ENCODE measurements at places on chromosomes 12 and 14.

DNA sequence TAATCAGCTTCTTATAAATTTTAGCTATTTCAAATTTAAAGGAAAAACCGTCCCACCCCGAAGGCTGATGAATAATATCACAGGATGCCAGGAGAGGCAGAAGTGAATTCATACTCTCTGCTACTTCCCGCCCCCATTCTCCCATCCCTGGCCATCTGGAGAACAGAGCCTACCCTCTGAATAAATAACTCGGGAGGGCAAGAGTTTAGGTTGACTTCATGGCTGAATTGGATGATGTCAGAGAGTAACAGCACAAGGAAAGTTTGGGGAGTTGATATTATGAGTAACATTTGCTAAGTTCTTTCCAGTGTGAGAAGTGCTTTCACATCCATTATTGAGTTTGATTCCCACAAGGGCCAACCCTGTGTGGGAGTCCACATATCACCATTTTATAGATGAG, 241.6 kb downstream of the EGLN3 start:
- no peak for DNase-seq

DNA sequence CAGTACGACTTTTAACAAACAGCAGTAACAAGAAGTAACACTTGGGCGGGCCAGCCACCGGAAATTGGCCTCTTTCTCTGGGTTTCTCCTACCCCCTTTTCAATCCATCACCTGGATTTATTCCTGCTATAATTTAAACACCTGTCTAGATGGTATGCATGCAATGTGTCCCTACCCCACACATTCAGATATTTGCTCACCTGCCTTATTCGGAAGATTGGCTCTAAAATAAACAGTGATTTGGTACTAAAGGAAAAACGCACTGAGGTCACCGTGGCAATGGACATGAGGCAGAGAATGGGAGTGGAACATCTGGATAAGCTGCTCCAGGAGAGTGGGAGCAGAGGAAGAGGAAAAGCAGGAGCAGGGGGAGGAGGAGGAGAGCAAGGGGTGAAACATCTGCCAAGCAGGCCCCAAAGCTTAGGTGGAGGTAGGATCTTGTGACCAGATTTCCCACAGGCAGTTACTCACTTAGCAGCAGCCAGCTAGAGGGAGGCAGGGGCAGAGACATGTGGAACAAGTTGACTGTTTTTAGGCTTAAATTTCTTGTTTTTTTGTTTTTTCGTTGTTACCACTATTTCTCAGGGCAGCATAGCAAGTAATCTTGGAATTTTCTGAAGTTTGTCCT, 150.9 kb downstream of the TTLL5 start:
- DNase-seq = no peak

GRCh38 chr12:42689699-42690098, 100.2 kb upstream of the PRICKLE1 start:
- DNase-seq = no peak

GRCh38 chr12:6526201-6526600, 8.1 kb upstream of the GAPDH start:
- DNase-seq = no peak

DNA sequence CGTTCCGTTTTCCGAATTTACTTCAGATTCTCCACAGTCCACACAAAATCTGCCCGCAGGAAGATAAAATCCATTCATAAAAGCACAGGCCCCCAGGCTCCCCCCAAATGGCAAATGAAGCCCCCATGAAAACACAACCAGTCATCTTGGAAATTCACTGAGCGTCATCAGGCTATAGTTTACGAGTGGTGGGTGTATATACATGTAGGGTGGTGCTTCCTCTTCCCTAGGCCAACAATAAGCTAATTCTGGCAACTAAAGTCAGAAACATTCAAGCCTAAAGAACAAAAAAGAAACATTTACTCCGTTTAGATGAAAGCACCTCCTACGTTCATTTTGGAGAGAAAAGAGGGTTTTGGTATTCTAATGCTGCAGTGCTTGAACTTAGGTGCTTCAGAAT, 5.8 kb downstream of the GPR68 start:
- DNase-seq = no peak

DNA sequence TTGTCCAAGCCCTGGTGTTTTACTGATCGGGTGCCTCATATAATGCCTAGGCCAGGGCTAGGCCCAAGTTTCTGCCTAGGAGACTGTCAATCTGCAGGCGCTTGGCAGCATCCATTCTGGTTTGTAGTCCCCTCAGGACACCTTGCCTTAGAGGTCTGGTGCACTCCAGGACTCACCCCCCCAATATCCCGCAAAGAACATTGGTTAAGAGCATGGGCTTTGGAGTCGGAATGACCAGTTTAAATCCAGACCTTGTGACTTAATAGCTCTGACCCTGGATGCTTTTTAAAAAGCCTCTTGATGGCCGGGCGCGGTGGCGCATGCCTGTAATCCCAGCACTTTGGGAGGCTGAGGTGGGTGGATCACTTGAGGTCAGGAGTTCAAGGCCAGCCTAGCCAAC, 60.0 kb downstream of the GALNT16 start:
- no peak for DNase-seq

DNA sequence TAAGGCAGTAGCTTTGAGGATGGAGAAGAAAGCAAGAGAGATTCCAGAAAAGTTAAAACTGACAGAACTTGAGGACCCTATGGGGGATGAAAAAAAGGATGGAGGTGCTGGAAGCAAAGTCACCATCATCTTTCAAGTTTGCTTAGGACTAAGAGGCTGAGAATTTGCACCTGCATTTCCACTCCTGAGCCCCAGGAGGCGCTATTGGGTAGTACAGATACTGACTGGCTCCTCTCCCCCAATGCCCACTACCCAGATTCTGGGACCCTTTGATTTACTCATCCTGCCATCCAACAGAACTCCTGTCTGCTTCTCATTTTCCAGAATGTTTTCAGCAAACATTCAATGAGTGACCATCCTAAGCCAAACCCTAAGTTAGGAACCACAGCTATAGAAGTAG, 34.0 kb upstream of the CMKLR1 start:
- DNase-seq = no peak

DNA sequence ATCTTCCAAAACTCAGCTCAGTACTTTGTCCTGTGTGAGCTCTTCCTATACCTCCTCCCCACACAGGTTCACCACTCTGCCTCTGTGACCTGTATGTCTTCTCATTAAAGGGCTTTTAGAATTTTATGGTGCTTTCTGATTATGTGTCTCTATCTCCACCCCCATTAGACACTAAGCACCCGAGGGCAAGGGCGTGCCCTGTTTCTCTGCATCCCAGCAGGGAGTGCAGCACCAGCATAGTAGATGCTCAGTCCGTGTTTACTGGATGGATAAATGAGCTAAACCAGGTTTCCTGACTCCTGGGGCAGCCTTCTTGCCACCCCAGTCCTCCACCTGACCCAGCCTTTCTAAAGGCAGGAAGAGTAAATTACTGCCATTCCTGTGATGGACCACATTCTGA, 333.8 kb downstream of the CACNA1C start:
- no peak for DNase-seq

- DNase-seq = no peak
Observed at GRCh38 chr12:106631150-106631549, 48.3 kb downstream of the RFX4 start.

DNA sequence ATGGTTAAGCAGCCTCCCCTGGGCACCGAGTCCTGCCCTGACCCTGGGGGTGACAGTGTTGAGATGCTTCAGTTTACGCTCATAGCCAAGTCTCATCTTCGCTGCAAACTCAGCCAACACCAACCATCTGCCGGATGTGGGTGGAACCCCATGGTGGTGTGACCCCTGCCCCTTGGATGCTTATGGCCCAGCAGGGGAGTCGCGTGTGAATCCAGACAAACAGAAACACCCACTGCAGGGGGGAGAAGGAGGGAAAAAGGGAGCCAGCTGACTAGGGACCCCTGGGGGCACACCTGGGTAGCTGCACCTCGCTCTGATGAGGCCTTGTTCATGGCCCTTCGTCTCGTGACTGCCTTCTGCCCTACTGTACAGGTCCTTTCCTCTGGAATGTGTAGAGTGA, 23.8 kb downstream of the AACS start:
- DNase-seq = no peak

DNA sequence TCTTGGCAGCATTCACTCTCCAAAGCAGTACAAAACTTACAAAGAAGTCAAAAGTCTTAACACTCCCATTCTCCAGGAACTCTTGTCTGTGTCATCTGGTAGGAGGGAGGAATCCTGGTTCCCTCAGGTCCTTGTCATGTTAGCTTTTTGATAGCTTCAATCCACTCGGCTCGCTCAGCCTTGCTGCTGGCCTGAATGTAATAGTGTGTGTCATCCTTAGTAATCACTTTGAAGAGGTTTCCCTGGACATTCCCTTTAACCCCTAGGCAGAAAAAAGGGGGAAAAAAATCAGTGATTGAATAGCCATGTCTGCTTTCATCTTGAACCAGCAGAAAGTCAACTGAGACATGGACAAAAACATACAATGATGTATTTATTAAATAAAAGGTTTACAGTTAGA, 24.8 kb downstream of the PLEK2 start:
- DNase-seq = no peak

- DNase-seq = no peak
Observed at GRCh38 chr12:24909667-24910066, 39.2 kb downstream of the BCAT1 start.

DNA sequence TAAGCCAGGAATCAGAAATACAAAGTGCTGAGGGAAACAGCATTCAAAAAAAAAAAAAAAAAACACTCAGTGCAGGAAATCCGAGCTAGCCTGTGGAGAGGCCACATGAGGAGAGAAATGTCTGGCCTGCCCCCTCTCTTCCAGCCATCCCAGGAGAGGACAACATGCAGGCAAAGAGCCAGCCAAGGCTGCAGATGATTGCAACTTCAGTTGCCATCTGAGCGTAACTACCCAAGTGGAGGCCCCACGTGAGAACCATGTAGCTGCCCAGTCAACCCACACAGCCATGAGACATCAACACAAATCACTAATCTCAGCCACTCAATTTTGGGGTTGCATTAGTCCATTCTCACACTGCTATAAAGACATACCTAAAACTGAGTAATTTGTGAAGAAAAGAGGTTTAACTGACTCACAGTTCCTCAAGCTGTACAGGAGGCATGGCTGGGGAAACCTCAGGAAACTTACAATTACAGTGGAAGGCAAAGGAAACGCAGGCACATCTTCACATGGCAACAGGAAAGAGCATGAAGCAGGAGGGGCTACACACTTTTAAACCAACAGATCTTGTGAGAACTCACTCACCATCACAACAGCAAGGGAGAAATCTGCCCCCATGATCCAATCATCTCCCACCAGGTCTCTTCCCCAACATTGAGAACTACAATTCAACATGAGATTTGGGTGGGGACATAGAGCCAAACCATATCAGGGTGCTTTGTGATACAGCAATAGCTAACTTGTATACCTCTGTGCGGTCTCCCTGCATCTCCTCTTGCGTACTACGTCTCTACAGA, 161.1 kb downstream of the PIWIL1 start:
- DNase-seq = no peak

DNA sequence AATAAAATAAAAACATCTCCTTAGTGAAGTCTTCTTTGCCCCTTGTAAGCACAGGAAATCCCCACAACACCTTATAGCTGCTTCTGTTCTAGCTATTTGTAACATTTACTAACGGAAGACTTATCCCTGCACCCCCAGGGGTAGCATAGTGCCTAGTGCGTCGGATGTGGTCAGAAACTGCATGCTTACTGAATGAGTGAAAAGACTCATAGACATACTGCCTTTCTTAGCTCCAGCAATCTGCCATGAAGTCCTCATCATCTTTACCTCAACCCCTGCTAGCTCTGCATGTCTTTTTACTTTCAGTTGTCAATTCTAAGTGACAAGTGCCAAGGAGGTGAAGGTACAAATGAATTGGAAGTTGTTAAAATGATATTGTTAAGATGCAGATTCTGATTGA, 12.9 kb downstream of the RIOX1 start:
- DNase-seq = no peak

DNA sequence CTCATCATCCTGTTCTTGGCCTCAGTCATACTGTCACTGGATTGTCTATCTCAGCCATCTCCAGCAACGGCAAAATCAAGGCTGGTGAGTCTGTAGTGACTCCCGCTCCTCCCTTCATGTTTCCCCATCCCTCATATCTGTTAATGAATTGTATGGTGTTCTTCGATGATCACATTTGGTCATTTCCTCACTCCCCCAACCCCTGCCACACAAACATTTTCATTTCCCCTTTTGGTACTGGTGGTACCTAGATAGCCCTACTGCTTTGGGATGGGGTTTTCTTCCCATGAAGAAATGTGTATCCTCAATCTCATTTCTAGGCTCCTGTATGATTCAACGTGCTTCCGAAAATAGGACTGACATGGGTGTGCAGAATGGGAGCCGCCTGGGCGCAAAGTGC, 2.7 kb upstream of the KLHL33 start:
- no peak for DNase-seq

GRCh38 chr12:72793796-72794195, 521.6 kb downstream of the TRHDE start:
- no peak for DNase-seq

DNA sequence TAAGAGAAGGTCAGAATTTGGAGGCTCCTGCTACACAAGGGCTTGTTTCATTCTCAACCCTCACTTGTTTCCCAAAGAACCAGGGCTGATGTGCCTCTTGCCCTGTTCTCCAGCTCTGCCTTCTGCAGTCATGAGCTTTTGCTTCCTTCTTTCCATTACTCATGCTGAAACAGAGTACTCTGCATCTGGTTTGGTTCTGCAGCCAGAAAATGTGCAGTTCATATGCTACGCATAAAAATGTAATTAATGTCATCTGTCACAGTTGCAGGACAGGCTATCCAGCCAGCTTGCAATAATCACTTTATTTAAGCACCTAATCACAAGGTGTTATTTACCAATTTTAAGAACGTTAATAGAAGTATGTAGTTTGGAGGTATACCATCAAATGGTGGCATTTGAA, 150.2 kb downstream of the SRGAP1 start:
- no peak for DNase-seq

DNA sequence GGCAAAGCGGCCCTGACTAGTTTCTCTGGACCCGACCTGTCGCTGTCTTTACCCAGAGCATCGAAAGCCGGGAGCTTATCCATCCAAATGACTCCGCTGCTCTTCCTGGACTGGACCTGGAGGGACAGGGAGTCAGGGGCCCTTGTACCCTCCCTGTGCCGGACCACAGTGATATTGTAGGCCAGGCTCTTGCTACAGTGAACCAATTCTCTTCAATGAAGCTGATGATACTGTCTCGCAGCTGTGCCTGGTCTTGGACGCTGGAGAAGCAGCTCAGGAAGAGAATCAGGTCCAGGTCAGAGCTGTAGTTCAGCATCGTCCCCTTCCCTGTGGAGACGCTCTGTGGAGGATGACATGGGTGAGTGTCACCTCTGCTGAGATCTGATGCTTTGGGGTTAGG, 14.7 kb upstream of the OASL start:
- DNase-seq = no peak

GRCh38 chr12:82554529-82554928, 132.2 kb upstream of the TMTC2 start:
- no peak for DNase-seq

- DNase-seq = no peak
Observed at GRCh38 chr12:12539028-12539810, 23.4 kb downstream of the DUSP16 start.

GRCh38 chr12:19236656-19237055, 107.1 kb downstream of the PLEKHA5 start:
- no peak for DNase-seq

- no peak for DNase-seq
Observed at GRCh38 chr12:117521346-117521745, 159.9 kb upstream of the NOS1 start.

Data from stimulated activated CD8-positive, alpha-beta memory T cell treated with anti-CD3 and anti-CD28 coated beads, Interleukin-15, amount 100 ng/mL, for 24 hours (primary cell).